ENCODE measurements at places on chromosomes 2 and 18.

- no peak for DNase-seq
Observed at GRCh38 chr18:75654386-75654785, 226.9 kb upstream of the SMIM21 start.

DNA sequence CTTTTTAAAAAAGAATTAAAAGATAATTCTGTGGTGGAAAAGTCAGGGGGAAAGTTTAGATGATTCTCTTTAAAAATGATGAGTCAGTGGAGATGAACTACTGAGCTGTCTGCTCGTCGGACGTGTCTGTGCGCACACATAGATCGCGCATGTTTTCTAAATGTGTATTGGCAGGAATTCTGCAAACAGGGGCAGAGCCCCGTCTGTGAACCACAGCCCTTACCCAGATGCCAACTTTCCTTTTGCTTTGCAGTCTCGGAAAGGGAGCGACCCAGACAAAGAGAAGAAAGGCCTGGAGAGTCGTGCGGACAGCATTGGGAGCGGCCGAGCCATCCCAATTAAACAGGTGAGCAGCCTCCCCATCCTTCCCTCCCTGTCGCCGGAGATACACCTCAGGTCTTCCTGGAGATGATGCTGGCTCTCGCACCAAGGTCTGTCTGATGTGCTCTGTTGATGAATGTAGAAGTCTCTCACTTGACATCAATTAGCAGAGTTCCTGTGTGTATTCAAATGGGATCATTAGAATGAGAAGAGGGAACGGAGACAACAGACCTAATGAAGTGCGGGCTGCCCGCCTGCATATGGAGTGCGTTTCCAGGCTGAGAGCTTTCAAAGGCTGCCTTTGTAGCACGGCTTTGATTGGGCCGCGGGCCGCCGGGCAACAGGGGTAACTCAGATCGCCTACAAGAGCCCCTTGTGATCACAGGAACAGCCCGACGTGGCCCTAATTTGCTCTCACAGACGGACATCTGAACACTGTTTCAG, 313.3 kb downstream of the AGAP1 start:
- peak; percentile 63 for DNase-seq

GRCh38 chr2:57701391-57701791, 345.2 kb upstream of the VRK2 start:
- DNase-seq, result no peak

DNA sequence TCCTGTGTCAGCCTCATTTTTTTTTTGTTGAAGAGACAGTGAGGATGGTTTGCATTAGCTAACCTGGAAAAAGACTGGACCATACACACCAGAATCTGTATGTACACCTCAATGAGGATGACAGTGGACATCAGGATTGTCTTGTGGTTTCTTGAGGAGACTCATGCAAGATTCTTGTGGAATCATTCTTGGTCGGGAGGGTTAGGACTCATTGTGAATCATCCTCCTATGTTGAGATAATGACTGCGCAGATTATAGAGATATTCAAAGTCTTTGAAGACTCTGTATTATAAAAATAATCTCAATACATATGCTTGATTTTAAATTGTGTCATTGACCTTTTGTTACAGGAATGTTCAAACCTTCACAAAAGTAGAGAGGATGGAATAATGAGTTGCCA, 49.1 kb upstream of the DOCK10 start:
- no peak for DNase-seq

DNA sequence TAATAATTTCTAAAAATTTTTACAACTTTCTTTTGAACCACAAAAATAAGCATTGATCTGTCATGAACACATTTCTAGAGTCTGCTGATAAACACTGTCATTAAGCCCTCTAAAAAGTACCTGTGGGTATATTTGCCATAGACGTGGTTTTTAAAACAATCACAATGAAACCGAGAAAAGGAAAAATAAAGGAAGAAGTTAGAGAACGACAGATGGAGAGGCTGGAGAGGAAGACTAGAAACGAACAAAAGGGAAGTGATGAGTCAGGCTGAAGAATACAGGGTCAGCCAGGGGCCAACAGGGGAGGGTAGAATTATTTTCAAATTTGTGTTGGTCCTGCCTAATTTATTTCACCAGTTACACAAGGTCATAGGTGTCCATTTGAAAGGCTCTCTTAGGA, 62.0 kb downstream of the MYL12B start:
- no peak for DNase-seq

DNA sequence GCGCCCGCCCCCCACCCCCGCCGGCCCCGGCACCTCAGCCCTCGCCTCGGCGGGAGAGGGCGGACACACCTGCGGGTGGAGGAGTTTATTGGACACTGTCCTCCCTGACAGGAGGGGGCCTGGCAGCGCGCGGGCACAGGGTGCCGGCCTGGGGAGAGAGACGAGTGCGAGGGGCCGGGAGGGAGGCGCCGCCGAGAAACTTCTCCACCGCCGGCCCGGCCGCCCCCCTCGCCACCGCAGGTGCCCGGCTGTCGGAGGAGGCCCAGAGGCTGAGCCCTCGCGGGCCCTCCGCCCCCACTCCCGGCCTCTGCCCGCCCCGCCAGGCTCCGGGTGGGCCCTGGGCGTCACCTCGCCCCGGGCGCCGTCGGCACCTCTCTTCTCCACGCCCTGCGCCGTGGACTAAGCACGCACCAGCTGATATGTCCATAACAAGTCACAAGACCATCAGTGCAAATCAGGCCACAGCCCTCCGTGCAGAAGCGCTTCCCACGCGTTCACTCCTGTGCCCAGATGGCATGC, 311.3 kb downstream of the CELF4 start:
- no peak for DNase-seq

GRCh38 chr2:36415381-36416022, 59.9 kb downstream of the CRIM1 start:
- DNase-seq, result no peak

DNA sequence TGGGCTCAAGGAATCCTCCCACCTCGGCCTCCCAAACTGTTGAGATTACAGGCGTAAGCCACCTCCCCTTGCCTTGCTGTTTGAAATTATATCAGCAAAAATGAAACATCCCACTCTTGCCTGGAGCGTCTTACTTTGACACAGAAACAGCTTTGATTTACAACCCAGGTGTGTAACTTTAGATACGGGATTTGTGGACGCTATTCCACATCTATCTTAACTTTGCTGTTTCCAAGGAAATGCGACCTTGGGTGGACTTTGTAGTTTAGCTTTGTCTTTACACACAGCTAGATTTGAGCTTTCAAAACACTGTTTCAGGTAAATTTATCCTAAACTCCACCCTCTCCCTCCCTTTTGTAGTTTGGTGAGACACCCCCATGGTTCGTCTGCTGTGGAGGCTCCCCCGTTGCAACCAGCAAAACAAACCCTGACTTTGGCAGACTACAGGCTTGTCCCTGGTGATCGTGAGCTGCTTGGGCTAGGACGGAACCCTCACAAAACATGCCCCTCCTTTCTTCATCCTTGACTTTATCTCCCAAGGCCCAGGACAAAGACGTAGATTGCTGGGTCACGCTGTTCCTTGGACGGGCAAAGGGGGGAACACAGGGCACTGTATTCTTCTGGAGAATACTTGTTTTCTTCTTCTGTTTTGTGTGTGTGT, 5.5 kb upstream of the MSH6 start:
- DNase-seq, result no peak

GRCh38 chr18:58272779-58273435, 228.9 kb downstream of the NEDD4L start:
- DNase-seq, result no peak

GRCh38 chr2:71545572-71546274, 92.4 kb downstream of the DYSF start:
- peak; percentile 55 for DNase-seq

DNA sequence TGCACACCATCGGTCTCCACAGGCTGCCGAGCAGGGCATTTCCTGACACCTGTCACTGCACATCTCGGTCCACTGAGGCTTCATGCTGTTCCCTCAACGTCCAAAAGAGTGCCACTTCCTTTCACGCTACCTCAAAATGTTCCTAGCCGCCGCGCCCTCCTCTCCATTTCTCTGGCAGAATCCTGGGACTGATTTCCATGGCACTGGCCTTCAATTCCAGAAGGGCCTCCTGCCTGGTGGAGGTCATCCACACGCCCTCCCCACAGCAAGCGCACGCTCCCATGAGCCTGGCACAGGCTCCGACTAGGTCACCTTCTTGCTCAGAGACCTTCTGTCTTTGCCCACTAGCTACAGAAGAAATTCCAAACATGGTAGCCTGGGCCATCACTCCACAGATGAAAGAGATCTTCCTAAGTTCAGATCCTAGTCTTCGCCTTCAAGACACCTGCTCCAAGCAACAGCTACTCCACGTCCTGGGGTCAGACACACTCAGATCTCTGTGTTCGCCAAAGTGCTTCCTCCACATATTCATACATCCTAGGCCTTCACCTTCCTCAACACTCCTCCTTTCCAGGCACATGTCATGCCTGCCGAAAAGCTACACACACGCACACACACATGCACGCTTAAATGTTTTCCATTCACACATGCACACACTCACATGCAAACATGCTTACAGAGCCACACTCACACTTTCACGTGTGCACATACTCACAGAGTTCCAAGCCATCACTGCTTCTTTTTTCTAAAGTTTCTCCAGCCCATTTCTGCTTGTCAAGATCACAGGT, 94.0 kb downstream of the PXDN start:
- no peak for DNase-seq

- no peak for DNase-seq
Observed at GRCh38 chr2:241733391-241734207, 831 bp upstream of the D2HGDH start.

DNA sequence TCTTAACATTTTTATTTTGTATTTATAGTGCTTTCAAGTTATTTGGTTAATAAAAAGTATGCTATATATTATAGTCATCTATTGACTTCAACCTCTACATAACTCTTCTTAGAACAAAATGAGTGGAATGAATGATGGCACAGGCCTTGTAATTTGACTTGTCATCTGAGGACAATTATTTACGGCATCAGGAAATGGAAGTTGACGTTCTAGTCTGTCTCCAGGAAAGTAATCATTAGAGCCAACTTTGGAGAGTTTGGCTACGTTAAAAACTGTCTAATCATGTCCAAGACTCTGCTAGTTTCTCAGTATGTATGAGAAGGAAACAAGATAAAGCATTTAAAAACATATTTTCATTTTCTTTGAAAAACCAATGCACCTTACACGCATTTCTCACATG, 353.6 kb downstream of the ARHGAP15 start:
- DNase-seq, result no peak

DNA sequence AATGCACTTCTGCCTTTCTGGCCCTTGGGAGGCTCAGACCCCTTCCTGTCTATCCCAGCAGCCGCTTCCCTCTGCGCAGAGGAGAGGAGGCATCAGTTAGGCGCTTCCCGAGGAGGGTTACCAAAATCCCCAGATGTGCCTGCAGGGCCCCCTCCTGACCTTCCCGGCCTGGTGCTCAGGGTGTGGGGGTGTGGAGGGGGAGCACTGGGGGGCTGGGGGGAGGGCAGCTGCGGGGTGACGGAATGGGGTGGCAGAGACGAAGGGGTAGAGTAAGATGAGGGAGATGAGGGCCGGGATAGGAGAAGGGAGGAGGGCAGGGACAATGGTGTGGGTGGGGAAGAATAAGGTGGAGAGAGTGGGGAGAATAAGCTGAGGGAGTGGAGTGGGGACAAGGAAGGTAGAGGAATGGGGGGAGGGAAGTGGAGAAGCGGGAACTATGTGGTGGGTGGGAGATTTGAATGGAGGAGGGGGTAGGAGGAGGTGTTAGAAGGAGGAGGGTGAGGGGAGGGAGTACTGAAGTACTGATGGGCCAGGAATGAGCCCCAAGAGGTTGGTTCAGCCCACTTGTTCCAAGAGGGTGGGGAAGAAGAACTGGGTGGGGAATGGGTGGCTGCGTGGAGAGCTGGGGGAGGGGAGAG, 6.5 kb upstream of the ZAP70 start:
- DNase-seq, result no peak

- DNase-seq, result no peak
Observed at GRCh38 chr2:111898703-111899514, 502 bp downstream of the MERTK start.

DNA sequence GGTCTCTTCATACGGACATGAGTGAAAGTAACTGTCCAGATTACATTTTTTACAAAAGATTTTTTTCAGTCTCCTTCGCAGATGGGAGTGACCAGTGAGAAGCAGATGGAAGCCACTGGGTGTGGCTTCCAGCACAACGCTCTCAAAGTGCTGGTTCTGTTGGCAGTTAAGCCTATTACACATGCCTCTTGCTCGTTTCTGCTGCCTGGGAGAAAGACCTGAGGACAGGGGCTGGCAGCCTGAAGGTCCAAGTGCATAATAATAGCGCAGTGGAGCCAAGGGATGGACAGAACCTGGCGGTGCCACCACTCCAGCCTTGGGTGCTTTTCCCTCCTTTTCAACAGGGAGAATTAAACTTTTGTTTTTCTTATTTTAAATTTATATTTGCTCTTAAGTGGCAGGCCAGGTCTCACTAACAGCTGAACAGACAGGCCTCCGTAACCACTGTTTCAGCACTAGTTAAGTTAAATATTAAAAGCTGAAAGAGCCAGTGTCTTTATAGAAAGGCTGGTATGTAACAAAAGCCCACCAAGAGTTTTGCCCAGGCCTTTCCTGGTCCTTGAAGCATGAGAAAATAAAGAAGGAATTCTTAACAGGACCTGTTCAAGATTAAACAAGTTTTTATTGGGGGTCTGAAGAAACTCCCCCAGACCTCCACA, 1.2 kb upstream of the SKA1 start:
- DNase-seq, result no peak

DNA sequence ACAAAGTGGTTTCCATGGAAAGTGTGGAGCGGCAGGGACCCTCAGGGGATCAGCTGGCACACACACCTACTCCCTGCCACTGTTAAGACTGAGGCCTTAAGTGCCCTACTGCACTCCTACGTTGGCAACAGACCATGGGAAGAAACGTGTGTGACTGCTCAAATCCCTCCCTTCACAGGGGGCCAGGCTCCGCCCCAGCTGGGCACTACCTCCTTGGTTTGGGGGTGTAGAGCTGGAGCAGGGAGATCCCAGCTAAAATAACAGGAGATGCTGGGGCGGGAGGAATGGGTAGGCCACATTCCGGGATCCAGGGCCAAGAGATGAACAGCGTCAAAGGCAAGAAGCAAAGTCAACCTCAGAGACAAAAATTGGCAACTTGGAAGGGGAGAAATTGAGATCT, 231.0 kb downstream of the EN1 start:
- no peak for DNase-seq

DNA sequence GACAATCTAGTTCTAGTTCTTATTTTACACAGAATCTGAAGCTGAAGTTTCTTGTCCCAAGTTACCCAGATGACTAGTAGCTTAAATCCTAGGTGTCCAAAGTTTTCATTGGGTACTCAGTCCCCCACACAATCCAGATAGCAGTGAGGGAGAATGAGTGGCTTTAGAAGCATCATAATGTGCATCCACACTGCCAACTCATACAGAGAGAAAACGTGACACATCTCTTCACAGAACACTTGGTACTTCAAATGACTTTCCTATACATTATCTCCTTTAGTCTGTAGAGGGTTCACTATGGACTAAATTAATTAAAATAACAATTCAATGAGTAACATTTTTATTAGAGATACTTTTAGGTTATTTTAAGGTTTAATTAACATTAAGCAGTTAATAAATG, 45.2 kb downstream of the STRADB start:
- DNase-seq, result no peak

- DNase-seq, result no peak
Observed at GRCh38 chr2:106572541-106573450, 85.6 kb downstream of the CD8B2 start.
